ENCODE measurements at places on chromosomes 11 and 22. TPM values are rescaled to one million over a fixed set of nuclear protein-coding genes. Genes with fewer than 3 reads are reported as not detected.

Gene NAT10
- 28.5 TPM for polyA plus RNA-seq

Gene MMP3
- polyA plus RNA-seq = not detected

DNA sequence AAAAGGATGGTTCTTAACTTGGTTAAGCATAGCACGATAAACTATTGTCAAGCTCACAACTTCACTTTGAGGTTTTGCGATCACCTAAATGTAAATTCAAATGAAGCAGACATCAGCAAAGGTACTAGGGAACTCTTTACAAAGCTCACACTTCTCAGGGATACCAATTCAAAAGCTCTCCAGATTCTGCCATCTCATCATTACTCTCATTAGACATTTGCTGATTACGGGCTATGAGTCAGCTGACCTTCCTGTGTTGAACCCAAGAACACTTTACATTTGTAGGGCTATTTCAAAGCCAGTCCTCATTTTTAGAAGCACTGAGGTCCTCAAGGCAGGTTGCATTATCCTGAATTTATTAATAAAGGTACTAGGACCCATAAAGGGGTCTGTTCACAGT lies 28.4 kb upstream of the IZUMO1R start:
- H3K27ac ChIP-seq = no peak overlapping the region
- H3K4me1 ChIP-seq = no peaks in the 10 kb centered on the region
- no peaks in the 10 kb centered on the region for H3K27me3 ChIP-seq
- H3K36me3 ChIP-seq = no peaks in the 10 kb centered on the region
- no peak overlapping the region for H3K4me3 ChIP-seq

- peaks cover 6% of the 10 kb centered on the region for H3K4me1 ChIP-seq
Measured at GRCh38 chr22:35024364-35024692, 41.6 kb upstream of the ISX start.

- H3K27me3 ChIP-seq = peaks cover 5% of the 10 kb centered on the region
- H3K4me3 ChIP-seq = no peak overlapping the region
- H3K36me3 ChIP-seq = no peaks in the 10 kb centered on the region
- no peak overlapping the region for H3K27ac ChIP-seq
- H3K4me1 ChIP-seq = no peaks in the 10 kb centered on the region
- DNase-seq = no peak
Measured at GRCh38 chr11:66882561-66883015, 25.7 kb downstream of the LRFN4 start.

DNA sequence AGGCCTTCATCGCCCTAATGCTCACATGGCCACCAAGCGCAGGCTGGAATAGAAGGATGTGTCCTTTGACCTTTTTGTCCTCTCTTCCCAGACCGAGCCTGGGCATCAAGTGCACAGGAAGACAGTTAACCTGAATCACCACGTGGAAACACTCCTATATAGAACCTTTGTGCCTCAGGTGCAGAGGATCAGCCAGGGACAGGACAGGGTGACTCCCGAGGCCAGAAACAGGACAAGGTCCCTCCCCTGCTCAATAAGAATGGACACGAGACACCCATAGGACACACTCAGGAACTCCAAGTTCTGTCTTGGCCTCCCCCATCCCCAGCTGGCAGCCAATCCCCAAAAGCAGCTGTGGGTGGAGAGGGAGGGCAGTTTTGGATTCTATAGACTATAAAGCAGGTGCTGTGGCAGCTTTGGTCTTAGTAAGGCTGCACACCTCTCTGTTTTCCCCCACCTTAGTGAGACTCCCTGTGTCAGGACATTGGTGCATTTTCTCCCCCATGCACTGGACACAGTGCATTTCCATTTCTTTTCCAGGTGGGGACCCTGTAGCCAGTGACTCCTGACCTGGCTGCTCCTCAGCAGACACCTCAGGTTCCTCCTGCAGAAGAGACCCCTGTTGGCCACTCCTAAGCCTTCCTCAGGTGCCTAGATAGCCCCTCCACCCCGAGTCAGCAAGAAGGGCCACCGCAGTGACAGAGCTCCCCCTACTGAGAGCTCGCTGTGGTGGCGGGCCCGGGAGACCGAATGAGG lies 43.6 kb upstream of the POU2AF1 start:
- DNase-seq = peak; percentile 84
- H3K36me3 ChIP-seq = no peaks in the 10 kb centered on the region
- H3K27ac ChIP-seq = no peak overlapping the region
- H3K27me3 ChIP-seq = no peaks in the 10 kb centered on the region

DNA sequence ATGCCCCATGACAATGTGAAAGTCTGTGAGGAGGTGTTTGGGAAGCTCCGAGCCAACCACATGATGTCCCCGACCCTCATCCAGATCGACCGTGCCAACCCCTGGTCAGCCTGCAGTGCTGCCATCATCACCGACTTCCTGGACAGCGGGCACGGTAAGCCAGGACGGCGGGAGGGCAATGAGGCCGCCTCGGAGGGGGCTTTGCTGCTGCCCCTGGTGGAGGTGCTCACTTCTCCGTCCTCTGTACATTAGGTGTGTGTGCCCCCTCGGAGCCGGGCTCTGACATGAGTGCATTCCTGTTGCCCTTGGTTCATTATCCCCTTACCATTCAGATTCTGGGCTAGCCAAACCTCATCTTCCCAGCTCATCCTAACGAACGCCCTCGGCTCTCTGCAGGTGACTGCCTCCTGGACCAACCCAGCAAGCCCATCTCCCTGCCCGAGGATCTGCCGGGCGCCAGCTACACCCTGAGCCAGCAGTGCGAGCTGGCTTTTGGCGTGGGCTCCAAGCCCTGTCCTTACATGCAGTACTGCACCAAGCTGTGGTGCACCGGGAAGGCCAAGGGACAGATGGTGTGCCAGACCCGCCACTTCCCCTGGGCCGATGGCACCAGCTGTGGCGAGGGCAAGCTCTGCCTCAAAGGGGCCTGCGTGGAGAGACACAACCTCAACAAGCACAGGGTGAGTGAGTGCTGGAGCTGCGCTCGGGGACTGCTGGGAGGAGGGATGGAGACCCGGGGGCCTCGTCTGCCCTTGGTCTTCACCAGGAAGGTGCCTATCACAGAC lies 13.8 kb downstream of the ADAMTS15 start:
- DNase-seq = no peak
- H3K4me3 ChIP-seq = no peak overlapping the region
- no peaks in the 10 kb centered on the region for H3K36me3 ChIP-seq
- no peaks in the 10 kb centered on the region for H3K27me3 ChIP-seq
- H3K4me1 ChIP-seq = no peaks in the 10 kb centered on the region

- no peak overlapping the region for H3K4me3 ChIP-seq
- no peaks in the 10 kb centered on the region for H3K4me1 ChIP-seq
- no peak overlapping the region for H3K27ac ChIP-seq
- H3K36me3 ChIP-seq = peaks cover 12% of the 10 kb centered on the region
- DNase-seq = no peak
- no peaks in the 10 kb centered on the region for H3K27me3 ChIP-seq
Measured at GRCh38 chr11:88295028-88295427, 42.5 kb downstream of the CTSC start.
